Renal pelvis (tissue), 12 donors: ENCODE measurements at places on chromosomes 5 and 9.

DNA sequence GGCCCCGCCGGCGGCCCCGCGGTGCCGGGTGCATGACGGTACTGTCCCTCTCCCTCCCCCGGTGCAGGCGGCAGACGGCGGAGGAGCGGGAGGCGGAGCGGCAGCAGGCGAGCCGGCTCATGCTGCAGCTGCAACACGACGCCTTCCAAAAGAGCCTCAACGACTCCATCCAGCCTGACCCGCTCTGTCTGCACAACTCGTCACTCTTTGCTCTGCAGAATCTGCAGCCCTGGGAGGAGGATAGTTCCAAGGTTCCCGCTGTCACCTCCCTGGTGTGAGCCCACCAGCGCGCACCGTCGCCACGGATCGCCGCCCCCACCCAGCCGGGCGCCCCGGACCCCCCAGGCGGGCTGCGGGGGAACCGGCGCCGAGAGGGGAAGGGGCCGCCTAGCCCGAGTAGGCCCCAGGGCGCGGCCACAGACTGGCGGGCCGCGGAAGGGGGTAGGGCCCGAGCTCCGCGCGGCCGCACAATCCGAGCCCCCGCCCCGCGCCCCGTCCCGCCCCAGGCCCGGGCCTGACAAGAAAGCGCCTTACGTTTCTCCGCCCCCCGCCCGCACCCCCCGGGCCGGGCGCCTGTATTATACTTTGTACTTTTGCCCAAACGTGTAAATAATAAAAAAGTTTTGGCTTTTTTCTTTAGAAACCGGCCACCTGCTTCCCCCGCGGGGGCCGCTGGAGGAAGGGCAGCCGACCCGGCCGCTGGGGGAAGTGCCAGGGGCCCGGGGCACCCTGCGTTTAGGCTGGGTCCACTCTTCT lies 2.5 kb downstream of the TLX3 start:
- no peak for DNase-seq

DNA sequence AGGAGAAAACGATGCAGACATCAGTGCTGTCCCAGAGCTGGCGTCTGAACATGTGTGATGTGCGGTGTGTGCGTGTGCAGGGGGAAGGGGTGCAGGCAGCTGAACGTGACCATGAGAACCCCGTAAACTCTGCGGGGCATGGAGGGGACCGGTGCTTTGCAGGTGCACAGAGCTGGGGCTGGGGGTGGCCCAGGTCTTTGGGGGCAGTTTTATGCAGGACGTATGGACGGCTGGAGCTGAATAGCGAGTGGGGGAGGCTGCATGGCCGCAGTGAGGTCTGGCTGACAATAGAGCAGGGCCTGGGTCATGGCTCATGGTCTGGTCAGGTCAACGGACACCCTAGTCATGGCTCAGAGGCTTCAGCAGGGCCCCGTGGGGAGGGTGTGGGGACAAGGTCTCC lies 3.3 kb upstream of the EXOC3 start:
- no peak for DNase-seq

GRCh38 chr5:129096382-129096991 lies 1.9 kb downstream of the ISOC1 start:
- no peak for DNase-seq

DNA sequence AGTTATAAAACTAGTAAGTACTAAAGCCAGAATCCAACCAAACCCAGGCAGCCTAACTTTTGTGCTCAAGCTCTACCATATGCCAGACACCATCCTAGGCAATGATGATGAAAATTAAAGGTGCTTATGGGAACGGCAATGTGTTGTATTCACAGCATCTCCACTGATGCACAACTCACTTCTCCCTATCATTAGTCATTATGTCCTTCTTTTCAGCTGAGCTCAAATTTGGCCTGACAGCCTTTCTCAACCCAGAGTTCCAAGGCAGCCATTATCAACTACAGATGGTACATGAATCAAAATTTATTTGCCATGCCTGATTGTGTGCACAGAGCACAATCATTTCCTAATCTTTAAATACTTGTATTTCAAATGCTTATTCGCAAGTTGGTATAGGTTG lies 121.6 kb upstream of the TNPO1 start:
- no peak for DNase-seq

DNA sequence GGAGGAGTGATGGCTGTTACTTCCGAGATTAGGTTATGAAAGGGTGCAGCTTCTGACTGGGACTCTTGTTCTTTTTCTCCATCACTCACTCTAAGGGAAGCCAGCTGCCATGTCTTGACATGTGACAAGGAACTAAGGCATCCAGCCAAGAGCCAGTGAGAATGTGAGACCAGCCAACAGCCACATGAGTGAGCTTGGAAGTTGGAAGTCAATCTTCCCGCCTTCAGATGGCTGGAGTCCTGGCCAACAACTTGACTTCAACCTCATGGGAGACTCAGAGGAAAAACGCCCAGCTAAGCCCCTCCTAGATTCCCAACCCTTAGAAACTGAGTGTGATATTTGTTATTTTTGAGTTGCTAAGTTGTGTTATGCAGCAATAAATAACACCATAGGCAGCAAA lies 201.1 kb downstream of the SNX18 start:
- peak; percentile 63 for DNase-seq

GRCh38 chr5:5511904-5512416 lies 89.5 kb downstream of the ICE1 start:
- DNase-seq: no peak

- no peak for DNase-seq
These were observed 18.8 kb upstream of the ENHO start for GRCh38 chr9:34541540-34541939.

- DNase-seq: no peak
These were observed 70.1 kb upstream of the MEF2C start for GRCh38 chr5:88952996-88953643.

DNA sequence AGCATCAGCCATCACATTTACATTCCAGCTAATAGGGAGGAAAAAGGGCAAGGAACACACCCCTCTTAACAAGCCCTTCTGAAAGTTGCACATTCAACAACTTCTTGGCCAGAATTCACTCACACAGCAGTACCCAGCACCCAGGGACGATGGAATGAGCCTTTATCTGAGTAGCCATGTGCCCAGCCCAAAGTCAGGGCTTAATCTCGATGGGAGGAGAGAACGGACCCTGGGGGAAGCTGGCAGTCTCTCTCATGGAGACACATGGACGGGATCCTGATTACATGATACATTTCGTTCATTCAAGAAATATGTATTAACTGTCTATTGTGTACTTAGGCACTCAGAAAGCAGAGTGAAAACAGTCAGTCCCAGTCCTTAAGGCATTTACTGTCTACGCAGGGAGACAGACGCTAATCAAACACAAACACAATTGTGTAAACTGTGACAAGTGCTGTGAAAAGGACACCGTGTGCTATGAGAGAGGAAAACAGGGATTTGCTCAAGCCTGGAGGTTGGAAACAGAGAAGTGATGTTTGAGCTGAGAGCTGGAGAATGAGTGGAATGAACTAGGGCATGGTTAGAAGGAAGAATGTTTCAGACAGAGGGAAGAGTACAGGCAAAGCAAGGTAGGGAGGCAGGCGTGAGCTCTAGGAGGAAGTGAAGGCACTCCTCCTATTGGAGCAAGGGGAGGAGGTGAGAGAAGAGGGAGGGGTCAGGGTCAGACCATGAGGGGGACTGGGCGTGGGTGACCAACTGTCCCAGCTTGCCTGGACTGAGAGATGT lies 7.4 kb downstream of the OTULINL start:
- no peak for DNase-seq

DNA sequence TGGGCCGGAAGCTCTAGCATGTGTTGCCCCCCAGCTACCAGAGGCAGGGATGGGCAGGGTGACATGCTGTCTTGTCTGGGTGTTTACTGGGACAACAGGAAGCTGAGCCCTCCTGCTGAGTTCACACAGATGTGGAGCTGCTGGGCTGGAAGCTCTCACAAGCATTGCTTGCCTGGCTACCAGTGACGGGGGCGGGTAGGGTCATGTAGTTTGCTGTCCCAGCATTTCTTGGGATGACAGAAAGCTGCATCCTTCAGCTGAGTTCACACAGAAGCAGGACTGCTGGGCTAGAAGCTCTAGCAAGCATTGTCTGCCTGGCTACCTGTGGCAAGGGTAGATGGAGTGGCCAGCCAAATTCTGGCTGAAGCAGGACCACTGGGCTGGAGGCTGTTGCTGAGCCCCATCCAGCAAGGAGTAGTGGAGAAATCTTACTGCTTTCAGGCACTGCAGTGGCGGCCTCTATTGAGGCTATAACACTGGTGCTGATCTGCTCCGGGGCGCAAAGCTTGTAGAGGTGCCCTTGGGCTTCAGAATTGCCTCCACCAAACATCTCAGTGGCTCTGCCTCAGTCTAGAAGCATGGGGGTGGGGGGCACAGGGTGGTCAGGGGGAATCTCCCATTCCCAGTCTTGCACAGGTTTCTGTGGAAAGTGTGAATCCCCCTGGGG lies 25.1 kb downstream of the POLK start:
- no peak for DNase-seq

GRCh38 chr5:174723315-174723978 lies 935 bp upstream of the MSX2 start:
- DNase-seq: no peak

DNA sequence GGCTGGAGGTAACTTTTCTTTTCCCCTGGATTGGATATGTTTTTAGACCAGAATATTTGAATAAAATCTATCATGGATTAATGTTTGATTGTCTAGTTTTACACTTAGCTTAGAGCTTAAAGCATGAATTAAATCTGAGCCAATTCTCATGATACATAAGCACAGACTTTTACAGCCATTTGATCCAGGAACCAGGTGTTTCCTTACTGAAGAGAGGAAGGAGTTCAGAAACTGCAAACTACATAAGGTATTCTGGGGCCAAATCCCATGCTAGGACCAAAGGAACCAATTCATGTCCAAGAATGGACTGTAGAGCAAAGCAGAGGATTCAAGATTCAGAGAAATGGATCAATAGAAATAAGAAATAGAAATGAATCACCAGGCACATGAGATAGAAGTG lies 360.4 kb upstream of the ZNF608 start:
- DNase-seq: no peak

GRCh38 chr9:101727612-101728524 lies 10.6 kb downstream of the GRIN3A start:
- DNase-seq: no peak

DNA sequence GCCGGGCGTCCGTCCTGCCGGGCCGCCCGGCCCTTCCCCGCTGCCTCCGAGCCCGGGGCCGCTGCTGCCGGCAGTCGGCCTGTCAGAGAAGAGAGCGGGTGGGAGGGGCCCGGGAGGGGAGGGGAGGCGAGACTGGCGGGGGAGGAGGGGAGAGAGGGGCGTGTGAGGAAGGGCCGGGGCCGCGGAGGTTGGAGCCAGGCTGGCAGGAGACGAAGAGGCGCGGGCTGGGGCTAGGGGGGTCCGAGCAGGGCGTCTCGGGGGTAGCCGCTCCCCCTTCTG lies 570 bp downstream of the CREBRF start:
- DNase-seq: no peak

- no peak for DNase-seq
These were observed 249.8 kb downstream of the NR2F1-AS1 start for GRCh38 chr5:93331241-93331640.

DNA sequence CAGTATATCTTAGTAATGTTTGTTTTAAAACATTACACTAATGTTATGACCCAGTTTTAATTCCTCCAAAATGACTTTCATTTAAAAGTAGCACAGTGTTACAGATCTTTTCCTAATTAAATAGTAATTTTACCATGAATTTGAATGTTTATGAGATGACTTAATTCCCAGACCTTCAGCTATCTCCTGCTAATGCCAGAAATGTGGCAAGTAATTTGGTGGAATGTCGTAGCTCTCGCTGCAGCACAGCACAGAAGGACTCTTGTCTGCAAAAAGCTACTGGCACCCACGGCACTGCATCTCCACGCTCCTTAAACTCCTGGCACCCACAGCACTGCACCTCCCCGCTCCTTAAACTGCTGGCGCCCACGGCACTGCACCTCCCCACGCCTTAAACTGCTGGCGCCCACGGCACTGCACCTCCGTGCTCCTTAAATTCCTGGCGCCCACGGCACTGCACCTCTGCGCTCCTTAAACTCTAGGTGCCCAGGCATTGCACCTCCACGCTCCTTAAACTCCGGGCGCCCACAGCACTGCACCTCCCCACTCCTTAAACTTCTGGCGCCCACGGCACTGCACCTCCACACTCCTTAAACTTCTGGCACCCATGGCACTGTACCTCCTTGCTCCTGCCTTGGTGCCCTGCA lies 163.1 kb downstream of the CDK5RAP2 start:
- no peak for DNase-seq

- no peak for DNase-seq
These were observed 268.5 kb downstream of the ENC1 start for GRCh38 chr5:74372051-74372450.

DNA sequence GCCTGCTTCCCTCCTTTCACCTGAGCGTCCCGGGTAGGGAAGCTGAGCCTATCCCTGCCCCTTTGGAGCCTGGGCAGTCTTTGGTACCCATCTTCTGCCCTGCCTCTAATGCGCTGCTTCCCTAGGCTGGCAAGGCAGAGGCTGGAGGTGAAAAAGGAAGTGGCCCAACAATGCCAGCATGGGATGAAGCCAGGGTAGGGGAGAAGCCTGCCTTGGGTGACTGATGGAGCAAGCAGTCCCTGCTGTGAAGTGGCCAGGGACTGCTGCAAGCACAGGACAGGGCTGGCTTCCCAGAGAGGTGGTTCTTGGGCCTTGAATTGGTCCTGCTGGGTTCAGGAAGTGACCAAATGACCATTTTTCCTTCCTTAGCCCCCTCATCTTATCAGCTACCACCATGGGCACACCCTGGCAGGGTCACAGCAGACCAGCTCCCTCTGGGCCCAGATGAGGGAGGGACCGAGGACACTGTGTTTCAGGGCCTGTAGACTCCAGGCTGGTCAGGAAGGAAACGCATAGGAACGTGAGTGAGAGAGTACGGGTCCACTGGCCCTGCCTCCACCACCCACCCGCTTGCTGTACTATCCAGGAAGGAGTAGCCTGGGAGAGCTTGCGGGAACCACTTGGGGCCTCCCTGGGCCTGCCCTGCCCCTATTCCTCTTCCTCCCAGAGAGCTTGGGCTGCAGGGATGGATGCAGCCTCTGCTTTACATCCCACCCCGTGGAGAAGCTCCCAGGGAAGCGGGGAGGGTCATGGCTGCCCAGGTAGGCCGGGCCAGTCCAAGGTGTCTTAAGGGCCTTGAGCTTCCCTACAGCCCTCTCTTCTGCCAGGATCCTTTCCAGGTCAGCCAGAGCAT lies 102.6 kb downstream of the DAB2IP start:
- no peak for DNase-seq

GRCh38 chr9:13267743-13268142 lies 11.7 kb downstream of the MPDZ start:
- DNase-seq: peak; percentile 19
